ENCODE measurements at places on chromosomes 6 and 20.

DNA sequence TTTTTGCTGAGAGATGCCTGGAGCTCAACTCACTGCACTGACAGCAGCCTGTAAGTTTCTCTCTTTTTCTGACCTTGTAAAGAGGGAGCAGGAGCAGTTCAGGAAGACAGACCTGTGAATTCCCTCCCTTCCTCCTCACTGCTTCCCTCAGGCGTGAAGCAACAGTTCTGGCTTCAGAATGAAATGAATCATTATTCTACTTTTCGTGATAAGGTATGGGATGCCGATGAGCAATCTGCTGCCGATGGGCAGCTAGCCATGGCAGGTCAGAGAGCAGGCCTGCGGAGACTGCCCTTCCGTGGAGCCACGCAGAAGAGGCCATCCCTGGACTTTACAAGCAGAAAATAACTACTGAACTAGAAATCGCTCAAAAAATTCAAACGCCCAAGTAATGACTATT lies 426.5 kb upstream of the RNF217 start:
- no peak for DNase-seq

DNA sequence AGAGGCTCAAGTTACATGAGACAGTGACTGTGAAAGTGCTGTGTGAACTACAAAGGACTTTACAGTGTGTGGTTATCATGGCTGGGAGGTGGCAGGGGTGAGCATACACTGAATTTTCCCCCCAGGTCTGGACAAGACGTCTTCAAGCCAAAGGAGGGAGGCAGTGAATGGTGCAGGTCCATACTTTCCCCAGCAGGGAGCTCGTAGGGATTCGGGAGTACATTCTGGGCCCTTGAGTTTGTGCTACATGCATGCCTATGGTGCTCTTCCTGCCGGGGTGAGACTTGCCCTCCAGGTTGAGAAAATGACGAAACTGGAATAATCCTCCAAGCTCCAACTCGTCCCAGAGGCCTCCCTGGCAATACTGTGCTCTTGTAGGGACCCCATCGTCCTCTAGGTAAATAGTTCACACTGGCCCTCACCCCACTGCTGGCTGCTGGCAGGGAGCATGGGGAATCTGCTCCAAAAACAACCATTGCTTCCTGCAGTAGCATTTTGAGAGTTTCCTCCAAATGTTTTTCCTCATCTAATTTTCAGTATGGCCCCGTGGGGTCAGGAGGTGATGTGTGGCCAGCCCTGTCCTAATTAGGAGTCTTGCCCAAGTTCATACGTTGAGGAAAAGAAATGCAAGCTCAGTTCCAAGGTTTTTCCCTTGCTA lies 57.6 kb downstream of the ZNF831 start:
- no peak for DNase-seq

DNA sequence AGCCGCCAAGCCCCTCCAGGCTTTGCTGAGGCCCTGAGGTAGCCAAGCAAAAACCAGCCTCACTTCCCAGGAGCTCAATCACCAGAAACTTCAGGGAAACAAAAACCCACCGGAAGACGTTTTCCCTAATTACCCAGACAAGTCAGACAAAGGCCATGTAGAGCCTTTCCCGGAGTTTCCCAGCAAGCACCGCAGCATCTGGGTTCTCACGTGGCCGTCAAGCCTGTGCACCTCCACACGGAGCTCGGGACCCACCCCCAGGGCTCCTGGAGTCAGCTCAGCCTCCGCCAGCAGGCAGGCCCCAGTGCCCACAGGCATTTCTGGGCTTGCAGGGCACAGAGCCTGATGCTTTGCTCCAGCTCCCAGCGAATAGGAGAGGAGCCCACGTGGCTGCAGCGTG lies 10.1 kb upstream of the MRGBP start:
- no peak for DNase-seq

GRCh38 chr6:144265061-144265357 lies 20.1 kb upstream of the UTRN start:
- no peak for DNase-seq

- no peak for DNase-seq
Observed at GRCh38 chr6:125102891-125103290, 50.7 kb upstream of the TPD52L1 start.

DNA sequence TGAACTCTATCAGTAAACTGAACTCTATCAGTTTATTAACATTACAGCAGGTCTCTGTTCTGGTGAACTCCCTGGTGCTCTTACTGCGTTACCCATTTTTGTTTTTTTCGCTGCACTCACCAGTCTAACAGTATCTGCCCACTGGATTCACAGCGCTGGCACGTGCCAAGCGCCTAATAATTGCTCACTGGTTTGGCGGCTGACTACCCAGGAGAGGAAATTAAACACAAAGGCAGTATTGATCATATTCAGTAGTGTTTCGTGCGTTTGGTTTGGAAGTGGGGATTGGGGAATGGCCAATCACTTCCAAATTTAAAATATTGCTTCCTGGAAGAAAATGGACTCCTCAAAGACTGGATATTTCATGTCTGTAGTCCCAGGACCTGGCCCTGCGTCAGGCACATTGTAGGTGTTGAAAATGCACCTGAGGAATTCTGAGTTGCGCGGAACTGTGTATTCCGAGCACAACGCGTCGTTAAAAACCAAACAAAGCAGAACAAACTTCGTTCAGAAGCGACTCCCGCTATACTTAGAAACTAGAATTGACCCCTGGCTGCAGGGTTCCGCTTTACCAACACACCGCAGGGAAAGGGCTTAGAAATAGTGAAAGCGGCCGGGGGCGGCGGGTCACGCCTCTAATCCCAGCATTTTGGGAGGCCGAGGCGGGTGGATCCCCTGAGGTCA lies 1.1 kb upstream of the RPS12 start:
- DNase-seq, result no peak

DNA sequence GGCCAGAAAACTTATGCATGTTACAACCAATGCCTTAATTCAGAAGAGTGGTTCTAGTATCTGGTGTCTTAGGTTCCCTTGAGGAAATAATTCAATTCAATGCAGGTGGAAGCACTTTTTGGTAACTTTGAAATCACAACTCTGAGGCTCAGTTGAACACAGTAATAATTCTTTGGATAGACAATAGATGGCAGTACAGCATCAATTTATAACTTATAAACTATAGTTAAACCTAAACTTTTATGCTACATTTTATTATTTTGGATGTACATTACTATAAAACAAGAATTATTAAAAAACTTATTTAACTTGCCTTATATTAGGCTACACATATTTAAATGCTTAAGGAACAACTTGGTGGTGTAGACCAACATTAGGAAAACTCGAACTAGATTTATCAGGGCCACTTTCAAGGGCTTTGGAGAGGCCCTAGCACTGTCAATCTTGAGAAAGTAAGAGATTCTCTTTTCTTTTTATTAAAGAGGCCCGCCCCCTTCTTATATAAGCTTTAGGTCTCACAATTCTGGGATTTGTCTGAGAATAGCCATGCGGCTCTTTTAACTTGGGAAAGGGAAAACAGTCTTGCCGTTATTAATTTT lies 85.9 kb downstream of the CRYBG1 start:
- DNase-seq, result no peak

- DNase-seq, result no peak
Observed at GRCh38 chr6:120951258-120951657, 383.0 kb downstream of the TBC1D32 start.

- DNase-seq, result no peak
Observed at GRCh38 chr20:44039741-44040140, 125.1 kb downstream of the TOX2 start.

DNA sequence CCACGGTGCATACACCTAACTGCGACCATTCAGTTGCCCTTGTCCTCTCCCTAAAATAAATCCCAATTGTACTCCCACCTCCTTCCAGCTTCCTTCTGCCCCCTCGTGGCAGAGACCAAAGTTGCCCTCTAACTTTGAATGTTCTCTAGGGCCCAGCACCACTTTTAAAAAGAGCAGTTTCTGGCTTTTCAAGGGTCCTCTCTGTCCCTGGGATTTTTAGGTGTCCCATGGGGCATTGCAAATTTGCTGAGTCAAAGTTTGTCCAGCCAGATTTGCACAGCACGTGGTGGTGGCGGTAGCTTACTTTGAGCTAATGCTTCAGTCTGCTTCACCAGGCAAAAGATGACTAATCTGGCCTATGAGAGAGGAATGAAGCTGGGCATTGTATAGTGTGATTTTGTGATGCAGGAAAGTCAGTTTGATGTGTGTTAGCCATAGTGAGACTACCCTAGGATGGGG lies 100.2 kb downstream of the PERP start:
- DNase-seq, result no peak

DNA sequence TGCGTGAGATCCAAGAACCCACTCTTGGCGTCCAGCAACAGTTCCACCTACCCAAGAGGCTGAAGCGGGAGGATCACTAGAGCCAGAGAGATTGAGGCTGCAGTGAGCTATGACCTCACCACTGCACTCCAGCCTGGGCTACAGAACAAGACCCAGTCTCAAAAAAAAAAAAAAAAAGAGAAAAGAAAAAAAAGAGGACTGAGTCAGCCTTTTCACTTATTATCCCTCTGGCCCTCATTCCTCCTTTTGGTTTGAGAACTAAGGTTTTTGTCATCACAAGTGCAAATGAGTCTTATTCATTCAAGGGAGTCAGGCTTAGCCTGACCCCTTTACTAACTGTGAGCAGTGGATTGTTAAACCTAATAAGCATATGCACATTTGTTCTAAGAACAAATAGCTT lies 37.9 kb upstream of the JARID2 start:
- no peak for DNase-seq
